ENCODE measurements at places on chromosomes 2 and 18.

DNA sequence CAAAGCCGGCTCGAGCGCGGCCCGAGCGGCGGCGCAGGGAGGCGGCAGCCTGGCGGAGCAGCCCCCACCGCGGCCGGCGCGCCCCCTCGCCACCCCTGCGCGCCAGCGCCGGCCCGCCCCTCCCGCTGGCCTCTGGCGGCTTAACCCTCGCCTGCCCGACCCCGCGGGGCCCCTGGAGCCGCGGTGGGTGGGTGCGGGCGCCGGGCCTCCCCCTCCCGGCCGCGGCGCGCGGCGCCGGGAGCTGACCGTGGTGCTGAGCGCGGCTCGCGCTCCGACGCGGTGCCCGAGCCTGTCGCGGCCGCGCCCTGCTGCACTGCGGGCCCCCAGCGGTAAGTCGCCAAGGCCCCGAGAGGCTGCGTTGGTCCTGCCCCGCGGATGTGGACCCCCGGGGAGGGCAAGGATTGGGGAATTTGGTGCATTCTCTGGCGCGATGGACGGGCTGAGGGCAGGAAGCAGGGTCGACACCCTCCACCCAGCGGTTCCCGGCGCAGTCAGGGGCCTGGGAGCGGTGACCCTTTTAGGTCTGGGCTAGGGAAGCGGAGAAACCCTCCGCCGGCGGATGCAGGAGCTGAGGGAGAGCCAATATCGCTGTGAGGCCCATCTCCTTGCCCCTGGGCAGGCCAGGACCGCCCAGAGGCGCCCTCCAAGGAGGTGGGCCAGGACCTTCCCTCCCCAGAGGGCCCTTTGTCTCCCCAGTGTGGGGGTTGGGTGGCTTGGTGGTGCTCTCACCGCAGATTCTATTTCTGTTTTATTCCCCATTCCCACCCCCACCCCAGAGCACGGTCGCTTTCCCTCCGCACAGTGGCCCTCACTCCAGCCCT is 923 bp downstream of the AMER3 start:
- peak; percentile 45 for DNase-seq

DNA sequence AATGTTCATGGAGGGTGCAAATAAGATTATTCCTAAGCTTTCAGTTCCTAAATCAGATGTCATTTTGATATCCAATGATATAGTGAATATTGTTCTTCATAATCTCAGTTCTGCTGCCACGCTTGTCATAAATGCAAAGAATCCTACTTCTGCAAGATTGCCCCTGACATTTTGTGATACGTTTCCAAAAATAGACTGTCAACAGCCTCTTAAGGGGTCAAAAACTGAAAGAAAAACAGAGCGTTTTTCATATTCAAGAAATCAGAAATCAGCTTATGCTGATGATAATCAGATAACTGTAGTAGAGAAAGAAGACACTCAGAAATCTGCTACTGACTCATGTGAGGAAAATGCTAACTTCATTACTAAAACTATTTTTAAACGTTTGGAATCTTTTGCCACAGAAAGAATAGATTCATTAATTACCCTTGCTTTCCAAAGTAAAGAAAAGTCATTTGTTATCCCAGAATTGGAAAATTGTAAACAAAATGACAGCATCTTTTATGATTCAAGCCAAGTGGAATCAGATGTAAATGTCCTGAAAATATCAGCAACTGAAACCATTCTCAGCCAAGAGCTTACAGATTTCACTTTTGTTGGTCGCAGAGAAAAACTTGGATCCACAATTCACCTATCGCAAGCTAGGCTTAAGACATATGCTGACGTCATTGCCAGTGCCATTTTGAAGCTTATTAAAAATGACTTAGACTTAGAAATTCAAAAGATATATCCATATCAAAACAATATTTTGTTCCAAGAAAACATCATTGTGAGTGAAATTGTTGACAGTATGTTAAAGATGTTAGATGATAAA is 55.1 kb downstream of the FSIP2 start:
- DNase-seq = no peak

DNA sequence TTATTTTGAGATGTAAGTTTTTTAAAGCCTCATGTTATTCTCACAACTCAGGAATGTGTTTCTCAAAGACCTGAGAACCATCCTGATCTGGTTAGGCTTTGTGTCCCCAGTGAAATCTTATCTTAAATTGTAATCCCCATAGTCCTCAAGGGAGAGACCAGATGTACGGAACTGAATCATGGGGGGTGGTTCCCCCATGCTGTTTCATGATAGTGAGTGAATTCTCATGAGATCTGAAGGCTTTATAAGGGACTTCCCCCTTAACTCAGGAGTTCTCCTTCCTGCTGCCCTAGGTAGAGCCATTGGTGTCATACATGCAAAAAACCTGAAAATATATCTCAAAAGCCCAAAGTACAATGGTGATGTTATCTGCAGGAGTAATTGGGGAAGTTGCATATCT is 836.7 kb downstream of the CBLN2 start:
- DNase-seq = no peak

DNA sequence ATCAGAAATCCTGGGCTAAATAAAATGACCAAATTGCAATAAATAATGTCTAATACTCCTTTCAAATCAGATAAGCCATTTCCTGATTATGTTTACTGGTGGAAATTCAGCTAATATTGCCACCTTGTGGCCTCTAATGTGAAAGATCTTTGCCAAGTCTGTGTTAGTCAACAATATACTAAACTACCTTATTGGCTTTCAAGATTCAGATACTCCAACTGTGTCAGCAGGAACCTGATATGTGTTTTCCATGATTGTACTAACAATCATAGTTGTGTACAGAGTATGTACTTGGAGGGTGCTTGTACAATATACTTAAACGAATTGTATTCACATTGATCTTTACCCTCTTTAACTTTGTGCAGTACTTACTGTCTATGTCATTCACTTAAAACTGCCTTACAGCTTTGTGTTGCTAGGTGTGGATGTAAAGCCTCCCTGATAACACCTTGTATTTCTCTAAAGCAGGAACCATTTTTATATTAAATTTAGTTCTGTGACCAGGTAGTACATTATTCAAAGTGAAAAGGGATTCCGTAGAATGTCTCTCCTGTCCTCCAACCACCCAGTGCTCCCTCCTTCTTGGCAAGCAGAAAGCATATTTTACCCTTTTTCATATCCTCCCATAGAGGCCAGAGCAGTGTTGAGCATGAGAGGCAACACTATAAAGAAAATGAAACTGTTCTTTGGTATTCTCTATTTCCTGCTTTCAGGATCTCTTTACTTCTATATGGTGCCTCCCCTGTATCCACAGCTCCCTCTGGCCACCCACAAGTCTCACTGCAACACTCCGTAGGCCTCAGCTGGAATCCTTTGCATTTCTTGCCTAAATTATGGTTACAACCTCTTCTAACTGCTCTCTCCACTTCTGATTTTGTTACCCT is 75.2 kb upstream of the C2orf15 start:
- DNase-seq = no peak

DNA sequence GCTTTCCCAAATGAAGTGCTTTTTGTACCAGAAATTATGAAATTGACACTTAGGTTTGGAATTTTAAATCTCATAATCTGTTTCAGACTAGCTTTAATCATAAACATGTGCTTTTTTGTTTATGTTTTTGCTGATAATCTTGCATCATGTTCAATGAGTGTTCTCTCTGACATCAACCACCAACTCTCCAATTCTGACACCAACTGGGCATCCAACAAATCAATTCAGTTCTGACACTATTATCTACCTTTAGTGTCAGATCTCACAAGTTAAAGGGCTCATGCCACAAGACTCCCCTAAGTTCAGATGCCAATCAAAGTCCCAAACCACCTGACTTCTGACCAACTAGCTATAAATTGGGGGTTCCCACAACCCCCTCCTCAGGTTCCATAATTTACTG is 19.6 kb downstream of the PELI1 start:
- no peak for DNase-seq

DNA sequence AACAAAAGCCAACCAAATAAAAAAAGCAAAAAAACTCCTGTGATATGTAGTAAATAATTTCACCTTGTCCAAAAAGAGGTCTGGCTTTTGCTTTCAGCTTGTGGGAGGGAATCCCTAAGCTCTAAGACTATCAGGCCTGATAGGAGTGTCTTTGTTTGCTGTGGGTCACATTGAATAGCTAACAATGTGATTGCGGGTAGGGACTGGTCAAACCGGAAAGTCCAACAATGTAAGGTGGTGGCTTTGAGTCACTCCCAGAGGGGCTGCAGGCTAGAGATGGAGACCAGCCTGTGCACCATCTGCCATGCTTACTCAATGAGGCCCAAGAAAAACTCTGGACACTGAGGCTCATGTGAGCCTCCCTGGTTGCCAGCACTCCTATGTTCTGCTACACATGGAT is 192.9 kb downstream of the TFCP2L1 start:
- DNase-seq = no peak

DNA sequence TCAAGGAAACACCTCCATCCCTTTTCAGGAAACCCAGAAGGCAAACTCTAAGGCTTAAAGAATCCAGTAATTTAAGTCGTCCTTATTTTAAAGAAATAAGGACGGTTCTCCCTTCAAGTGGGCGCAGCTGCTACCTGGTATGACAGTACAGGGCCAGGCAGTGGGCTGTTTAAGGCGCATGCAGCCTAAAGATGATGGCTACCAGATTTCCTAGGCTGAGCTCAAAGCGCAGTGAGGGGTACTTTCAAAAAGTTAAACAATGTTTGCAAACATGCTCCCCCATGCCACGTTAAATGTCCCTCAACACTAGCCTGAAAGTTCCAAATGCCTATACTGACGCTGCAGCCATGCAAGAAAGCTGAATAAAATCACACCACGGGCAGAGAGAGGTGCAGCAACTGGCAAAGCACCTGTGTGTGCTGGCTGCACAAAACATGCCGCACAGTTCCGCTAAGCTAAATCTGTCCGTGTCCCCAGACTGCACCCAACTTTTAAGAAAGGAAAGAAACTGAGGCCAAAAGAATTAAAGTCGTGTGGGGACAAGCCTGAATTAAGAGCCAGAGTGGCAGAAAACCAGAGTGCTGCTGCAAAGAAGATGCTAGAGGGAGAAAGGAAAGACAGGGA is 583 bp downstream of the HIBCH start:
- peak; percentile 52 for DNase-seq

GRCh38 chr2:59588286-59588685 is 965.2 kb downstream of the BCL11A start:
- DNase-seq = no peak

DNA sequence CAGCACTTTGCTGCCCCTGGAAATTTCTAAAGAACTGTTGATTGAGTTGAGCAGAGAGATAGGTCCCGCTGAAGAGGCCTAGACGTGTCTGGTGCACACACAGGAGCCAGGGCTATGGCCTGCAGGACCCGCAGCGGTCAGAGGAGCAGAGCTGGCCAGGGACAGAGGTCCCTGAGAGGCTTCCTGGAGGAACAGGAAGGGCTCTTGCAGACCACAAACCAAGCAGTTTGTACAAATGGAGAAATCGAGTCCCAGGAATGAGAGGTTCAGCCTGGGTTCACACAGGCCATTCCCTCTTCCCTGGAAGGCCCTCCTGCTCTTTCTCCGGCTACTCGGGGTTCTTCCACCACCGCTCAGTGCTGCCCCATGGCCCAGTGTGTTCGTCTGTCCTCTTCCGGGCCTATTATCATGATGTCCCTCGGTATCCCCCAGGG is 1.2 kb upstream of the BIN1 start:
- no peak for DNase-seq

- DNase-seq = no peak
Observed at GRCh38 chr2:74333175-74333574, 10.0 kb downstream of the SLC4A5 start.

- peak; percentile 86 for DNase-seq
Observed at GRCh38 chr2:64609227-64609941, 44.3 kb downstream of the SERTAD2 start.

DNA sequence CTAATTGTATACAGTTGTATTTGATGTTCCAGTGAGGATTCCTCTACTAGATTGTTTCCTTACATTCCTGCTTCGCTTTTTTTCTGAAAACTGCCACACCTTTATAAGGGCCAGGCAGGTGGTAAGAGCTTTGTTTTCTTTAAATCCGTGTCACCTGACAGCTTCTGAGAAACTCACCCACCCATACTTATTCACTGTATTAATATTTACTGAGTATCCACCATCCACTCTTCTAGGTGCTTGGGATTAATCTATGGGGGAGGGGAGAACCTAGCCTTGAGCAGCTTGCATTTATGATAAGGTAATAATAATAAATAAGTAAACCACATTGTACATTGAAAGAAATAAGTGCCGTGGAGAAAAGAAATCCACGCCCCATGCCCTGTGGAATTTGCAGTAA is 174.7 kb upstream of the AGAP1 start:
- DNase-seq = no peak

DNA sequence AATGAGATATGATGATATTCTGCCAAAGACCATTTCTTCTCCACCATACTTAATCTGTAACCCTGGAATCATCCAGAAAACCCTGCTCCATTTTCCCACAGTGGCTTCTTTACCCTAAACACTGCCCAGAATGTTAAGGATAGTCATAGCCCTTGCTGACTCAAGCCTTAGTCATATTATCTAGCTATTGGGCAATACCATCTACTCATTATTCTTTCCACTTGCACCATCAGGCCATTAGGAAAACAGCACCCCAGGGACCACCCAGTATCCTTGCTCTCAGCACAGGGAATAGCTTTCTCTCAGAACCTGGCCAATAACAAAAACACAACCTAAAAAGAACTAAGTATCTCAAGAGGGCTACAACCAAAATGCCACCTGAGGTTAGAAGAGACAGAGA is 445.7 kb upstream of the SLC14A2 start:
- DNase-seq = no peak

DNA sequence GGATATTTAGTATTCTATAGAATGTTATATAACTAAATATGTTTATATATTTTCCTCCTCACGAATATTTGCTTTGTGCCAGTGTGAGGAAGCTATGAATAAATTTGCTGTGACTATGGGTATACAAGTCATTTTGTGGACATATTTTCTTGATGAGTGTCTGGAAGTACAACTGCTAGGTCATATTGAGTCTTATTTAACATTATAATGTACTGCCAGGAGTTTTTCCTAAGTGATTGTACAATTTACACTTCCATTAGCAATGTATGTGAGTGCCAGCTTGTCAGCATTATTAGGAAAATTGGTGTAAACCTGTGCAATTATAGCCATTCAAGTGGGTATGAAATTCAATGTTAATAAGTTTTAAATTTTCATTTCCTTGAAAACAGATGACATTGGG is 1328.9 kb upstream of the TMEFF2 start:
- no peak for DNase-seq

DNA sequence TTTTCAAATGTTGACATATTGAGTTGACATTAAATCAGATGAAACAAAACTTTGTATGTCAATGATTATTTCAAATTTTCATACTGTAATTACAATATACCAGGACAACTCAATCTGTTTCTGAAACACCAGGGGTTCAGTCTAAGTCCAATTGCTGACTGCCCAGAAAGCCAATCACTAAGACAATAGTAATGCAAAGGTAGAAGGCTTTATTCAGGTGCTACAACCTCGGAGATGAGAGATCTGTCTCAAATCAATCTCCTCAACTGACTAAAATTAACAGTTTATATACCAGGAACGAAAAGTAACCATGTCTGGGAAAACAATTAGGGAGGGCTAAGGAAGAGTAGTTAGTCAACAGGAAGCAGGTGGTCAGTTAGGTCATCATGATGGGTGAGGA is 1400.4 kb downstream of the SUCLG1 start:
- DNase-seq = no peak

- DNase-seq = no peak
Observed at GRCh38 chr2:55314985-55315384, 46.0 kb upstream of the MTIF2 start.

- DNase-seq = no peak
Observed at GRCh38 chr2:85787981-85788340, 34.2 kb downstream of the ATOH8 start.

- DNase-seq = no peak
Observed at GRCh38 chr2:179460181-179460929, 195.7 kb upstream of the SESTD1 start.
